Fibroblast of skin of left quadriceps (primary cell): ENCODE measurements at places on chromosomes 7 and 10.

DNA sequence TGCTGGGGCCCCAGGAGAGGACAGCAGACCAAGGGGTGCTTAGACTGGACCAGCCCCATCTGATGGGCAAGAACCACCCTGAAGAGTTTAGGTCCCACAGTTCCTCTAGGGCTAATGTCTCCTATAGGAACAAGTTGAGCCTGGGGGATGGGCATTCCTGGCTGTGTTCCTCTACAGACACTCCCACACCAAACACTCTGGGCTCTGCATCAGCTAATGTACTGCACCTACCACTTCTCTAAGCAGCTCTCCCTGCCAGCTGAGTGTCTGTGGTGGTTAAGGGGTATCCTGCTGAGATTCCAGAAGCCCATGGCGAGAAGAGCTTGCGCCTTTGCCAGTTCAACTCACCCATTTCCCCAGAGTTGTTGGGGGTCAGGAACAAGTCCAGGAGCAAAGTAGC is 284.1 kb upstream of the CSTF2T start:
- DNase-seq = no peak

GRCh38 chr10:97838091-97838490 is 11.6 kb upstream of the GOLGA7B start:
- no peak for DNase-seq

- DNase-seq = no peak
Observed at GRCh38 chr10:95503001-95503400, 58.2 kb downstream of the SORBS1 start.

DNA sequence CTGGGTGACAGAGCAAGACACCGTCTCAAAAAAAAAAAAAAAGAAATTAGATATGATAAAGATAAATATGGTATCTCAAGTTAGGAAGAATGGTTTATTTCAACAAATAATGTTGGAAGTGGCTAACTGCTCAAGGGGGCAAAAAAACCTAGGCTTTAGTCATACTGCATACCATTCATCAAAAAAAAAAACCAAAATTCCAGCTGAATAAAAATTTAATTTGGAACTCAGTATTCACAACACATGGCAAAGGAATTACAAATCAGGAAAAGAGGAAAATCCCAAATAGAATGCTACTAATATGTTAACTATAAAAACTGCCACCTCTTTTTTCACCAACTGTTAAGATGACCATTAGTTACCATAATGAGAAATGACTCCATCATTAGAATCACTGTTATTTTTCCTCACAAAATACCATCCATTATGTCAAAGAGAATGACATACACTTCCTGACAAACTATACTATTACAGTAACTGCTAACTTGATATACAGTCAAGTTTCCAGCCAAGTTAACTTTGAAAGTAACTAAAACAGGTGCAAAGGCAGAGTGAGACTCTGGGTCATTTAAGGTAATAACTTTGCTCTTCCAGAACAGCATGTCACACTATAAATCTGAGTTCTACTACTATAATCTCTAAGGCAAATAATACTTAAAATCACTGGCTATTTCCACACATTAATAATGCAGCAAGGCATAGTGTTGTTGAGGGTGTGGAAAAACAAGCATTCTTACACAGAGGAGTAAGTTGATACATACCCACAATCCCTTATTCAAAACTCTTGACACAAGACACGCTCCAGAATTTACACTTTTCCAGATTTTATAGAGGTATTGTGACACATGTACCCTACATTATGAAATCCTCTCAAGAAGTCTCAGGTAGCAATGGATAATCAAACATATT is 10.2 kb downstream of the KBTBD2 start:
- no peak for DNase-seq

- no peak for DNase-seq
Observed at GRCh38 chr10:3433131-3433530, 260.5 kb upstream of the PITRM1 start.

GRCh38 chr10:89278034-89278535 is 23.8 kb upstream of the IFIT2 start:
- DNase-seq = peak; percentile 97

DNA sequence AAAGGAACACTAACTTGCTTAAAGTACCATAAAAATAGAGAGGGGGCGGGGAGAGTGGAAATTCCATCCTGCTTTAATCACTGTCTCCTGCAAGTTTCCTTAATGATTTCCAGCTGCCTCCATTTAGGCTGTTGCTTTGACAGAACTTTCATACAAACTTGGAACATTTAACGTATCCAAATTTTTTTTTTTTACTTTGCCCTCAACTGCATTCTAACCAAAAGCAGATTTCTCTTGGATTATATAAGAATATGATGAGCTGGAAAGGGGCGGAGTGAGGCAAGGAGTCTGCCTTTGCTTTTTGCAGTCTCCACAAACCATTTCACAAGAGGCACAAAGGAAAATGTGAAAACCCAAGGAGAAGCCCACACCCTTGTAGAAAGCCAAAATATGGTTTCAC is 46.6 kb upstream of the COL1A2 start:
- peak; percentile 98 for DNase-seq

GRCh38 chr10:14412624-14413023 is 81.9 kb upstream of the FRMD4A start:
- no peak for DNase-seq
